ENCODE measurements at places on chromosomes 5 and 9. TPM values are rescaled to one million over a fixed set of nuclear protein-coding genes. Genes with fewer than 3 reads are reported as not detected.

DNA sequence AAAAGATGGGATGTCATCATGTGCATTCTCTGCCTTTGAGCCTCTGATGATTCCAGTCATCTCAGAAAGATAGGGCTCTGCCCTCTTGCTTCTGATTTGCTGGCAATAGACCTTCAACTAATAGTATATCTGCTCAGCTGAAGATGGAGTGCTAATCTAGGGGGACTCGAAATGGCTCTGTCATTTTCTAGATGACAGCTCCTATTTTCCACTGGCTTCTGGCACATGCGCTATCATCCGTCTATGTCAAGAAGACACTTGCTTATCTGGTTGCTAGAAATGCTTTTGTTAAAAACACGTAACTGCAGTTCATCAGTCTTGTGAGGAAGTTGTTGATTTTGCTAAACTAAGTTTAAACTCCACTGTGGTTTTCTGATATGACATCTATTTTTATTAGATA is 265.5 kb upstream of the ZNF608 start:
- DNase-seq, result no peak

DNA sequence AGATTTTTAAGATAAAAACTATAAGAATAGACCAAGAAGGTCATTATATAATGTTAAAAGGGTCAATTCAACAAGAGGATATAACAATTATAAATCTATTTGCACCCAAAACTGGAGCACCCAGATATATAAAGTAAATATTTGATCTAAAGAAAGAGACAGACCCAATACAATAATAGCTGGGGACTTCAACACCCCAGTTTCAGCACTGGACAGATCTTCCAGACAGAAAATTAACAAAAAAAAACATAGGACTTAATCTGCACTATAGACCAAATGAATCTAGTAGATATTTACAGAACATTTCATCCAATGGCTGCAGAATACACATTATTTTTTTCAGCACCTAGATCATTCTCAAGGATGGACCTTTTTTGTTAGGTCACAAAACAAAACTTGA is 331.9 kb downstream of the SPOCK1 start:
- no peak for DNase-seq

B4GALT7 gene
- 16.5 TPM for total RNA-seq

ANXA2R gene
- 5.7 TPM for total RNA-seq

GRCh38 chr5:174837919-174838902 is 113.8 kb downstream of the MSX2 start:
- no peak for DNase-seq

GRCh38 chr5:40775846-40776657 is 20.3 kb upstream of the TTC33 start:
- no peak for DNase-seq

HARS2 gene
- 27.1 TPM for total RNA-seq

DNA sequence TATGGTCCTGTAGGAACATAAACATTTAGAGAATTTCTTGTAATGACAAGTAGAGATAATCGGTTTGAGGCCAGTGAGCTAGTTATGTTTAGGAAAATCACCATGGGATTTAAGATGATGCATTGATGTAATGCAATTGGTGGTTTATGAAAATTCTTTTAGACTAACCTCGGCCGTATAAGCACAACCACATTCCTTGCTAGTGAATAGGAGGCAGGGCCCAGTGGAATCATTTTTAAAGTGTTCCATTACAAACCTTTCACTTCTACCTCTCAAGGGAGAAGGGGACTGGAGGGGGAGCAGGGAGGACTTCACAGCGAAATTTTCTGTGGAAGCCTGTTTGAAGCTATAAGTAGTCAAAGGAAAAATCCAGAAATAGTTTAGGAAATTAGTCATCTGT is 71.8 kb upstream of the NFIL3 start:
- no peak for DNase-seq

GRCh38 chr9:99490729-99491128 is 268.6 kb downstream of the SEC61B start:
- DNase-seq, result no peak

DNA sequence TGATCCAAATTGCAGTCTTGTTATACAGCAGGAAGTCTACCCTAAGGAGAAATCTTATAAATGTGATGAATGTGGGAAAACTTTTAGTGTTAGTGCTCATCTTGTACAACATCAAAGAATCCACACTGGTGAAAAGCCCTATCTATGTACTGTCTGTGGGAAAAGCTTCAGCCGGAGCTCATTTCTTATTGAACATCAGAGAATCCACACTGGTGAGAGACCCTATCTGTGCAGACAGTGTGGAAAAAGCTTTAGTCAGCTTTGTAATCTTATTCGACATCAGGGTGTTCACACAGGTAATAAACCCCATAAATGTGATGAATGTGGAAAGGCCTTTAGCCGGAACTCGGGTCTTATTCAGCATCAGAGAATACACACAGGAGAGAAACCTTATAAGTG is 10.4 kb downstream of the ZNF189 start:
- DNase-seq, result no peak

DNA sequence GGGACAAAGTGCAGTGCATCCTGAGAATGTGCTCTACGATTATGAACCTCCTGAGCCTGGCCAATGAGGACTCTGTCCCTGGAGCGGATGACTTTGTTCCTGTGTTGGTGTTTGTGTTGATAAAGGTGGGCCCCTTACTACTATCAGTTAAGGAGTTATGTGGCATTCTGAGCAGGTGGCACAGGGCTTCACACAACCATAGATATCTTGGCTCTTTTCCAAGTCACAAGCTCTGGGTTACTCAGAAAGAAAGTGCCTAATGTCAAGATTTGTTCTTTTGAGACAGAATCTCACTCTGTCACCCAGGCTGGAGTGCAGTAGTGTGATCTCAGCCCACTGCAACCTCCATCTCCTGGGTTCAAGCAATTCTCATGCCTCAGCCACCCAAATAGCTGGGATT is 99.0 kb downstream of the GAPVD1 start:
- no peak for DNase-seq

GRCh38 chr5:62322484-62322883 is 16.5 kb downstream of the KIF2A start:
- no peak for DNase-seq

PCDHB10 gene
- 5.3 TPM for total RNA-seq

DMXL1 gene
- 89.3 TPM for total RNA-seq

CATSPER3 gene
- total RNA-seq, result 0.80 TPM

GRCh38 chr9:77981332-77981731 is 50.3 kb downstream of the GNAQ start:
- DNase-seq, result no peak

- no peak for DNase-seq
These were observed 1.4 kb downstream of the ZBTB26 start for GRCh38 chr9:122929796-122930354.

DNA sequence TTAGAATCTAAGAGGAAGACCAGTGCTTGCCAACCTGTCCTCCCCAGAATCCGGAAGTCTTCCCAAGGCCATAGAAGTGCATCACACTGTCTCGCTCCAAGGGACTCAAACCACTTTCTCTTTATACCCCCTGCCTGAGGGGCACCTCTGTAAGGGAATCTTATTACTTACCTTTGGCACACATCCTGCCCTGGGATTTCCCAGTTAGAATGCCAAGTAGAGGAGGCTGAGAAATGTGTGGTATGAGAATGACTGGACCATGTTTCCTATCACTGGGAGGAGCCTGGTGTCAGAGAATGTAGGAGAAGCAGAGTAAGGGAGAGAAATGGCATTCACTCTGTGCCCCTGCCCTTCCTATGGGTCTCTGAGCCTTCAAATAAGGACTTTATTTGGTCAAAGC is 85.8 kb downstream of the AOPEP start:
- no peak for DNase-seq

BTNL8 gene
- total RNA-seq, result 0.53 TPM

DNA sequence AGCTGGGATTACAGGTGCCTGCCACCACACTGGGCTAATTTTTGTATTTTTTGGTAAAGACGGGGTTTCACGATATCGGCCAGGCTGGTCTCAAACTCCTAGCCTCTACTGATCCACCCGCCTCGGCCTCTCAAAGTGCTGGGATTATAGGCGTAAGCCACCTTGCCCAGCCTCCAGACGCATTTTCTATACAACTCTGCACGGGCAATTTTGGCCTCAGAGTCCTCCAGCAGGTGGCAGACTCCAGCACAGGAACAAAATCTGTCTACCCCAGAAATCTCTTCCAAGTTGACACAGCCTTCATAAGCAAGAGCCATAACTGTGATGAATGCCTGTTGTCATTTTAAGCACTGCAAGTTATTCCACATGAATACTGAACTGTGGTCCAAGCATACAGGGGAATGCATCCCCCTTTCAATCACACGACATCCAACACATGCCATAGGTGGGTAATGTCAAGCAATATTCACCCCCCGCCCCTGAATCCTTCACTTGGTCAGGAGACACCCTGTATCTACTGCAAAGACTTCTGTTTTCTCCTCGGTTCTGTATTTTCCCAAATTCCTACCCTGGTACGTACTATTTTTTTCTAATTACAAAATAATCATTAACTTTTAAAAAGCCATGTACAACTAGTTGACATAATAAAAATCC is 50.8 kb downstream of the ALDH7A1 start:
- DNase-seq, result no peak

ELOVL7 gene
- total RNA-seq, result 32.1 TPM

DNA sequence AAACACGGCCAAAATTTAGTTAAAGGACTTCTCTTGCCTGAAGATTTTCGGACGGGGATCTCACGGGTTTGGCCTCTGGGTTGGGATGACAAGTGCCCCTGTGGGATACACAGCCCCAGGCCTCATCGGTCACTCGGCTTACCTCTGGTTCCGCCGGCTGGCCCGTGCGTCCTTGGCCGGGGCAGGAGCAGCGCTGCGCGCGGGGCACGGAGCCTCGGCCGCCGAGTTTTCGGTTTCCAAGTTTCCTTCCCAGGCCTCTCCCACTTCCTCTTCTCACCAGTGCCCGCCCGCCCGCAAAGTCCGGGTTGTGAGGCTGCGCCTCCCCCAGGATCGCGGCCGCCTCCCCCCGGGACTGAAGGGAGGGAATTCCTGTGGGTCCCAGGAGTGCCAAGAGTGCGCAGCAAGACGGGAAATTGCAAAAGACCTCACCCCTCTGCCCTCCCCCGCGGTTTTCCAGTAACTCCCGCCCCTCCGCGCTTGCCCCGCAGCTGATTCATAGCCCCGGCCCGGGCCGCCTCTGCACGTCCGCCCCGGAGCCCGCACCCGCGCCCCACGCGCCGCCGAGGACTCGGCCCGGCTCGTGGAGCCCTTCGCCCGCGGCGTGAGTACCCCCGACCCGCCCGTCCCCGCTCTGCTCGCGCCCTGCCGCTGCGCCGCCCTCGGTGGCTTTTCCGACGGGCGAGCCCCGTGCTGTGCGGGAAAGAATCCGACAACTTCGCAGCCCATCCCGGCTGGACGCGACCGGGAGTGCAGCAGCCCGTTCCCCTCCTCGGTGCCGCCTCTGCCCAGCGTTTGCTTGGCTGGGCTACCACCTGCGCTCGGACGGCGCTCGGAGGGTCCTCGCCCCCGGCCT is at the start of gene OSMR:
Gene OSMR, plus strand, starts transcription at position 487 of the 853 bp plus-strand sequence. CDS start 23,033 bp downstream, outside the sequence.
- peak; percentile 95 for DNase-seq

Measured in sciatic nerve (tissue), 2 donors.